ENCODE measurements at places on chromosomes 2 and 18.

GRCh38 chr2:228105526-228106250, 75.8 kb downstream of the SPHKAP start:
- DNase-seq = no peak

DNA sequence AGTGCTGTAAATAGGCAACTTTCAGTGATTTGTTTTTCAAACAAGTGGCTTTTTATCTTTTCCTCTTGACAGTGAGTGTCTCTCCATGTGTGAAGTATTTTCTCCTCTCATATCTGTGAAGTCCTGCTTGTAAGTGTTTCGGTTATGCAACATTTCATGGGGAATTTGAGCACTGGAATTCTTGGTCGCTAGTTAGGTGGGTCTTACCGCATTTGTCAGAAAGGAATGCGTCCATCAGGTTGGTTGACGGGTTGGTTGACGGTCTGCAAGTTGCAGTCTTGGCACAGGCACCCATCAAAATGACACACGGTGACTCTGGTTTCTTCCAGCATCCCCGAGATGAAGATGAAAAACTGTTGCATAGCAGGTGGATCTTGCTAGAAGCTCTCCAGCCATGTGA, 109.8 kb downstream of the AGAP1 start:
- DNase-seq = no peak

- no peak for DNase-seq
These were observed 1295.7 kb downstream of the LRP1B start for GRCh38 chr2:140835079-140835478.

GRCh38 chr2:109239720-109240119, 110.7 kb downstream of the SH3RF3 start:
- DNase-seq = no peak
